ENCODE measurements at places on chromosomes 7 and 10. TPM values are rescaled to one million over a fixed set of nuclear protein-coding genes. Genes with fewer than 3 reads are reported as not detected.

Gene DYNC1I1
- total RNA-seq, result not detected

Gene TBXAS1
- total RNA-seq, result 3.2 TPM

Gene PPP1R3C
- total RNA-seq, result not detected

Gene CHCHD1
- 5.6 TPM for total RNA-seq

Gene PRKG1
- total RNA-seq, result not detected

Gene PTPN12
- 22.6 TPM for total RNA-seq

Gene NPSR1
- not detected for total RNA-seq

Gene MMD2
- not detected for total RNA-seq

Gene FAM131B
- total RNA-seq, result 0.19 TPM

Gene IFRD1
- total RNA-seq, result 223 TPM

Gene OLAH
- not detected for total RNA-seq

Gene FXYD4
- not detected for total RNA-seq

Gene BAIAP2L1
- total RNA-seq, result 0.51 TPM

Gene CCDC172
- total RNA-seq, result not detected

Gene PGAM2
- 1.8 TPM for total RNA-seq

Gene SFTPA1
- not detected for total RNA-seq

Gene CEP55
- total RNA-seq, result not detected

Gene EPHA1
- total RNA-seq, result 63.1 TPM
